Foreskin keratinocyte (primary cell): ENCODE measurements at places on chromosomes 3 and 15. TPM values are rescaled to one million over a fixed set of nuclear protein-coding genes. Genes with fewer than 3 reads are reported as not detected.

Gene GOLGA8G
- total RNA-seq, result not detected in 2 replicates

Gene SLC6A11
- total RNA-seq, result 4.4 and 5.7 TPM in 2 replicates

Gene EMC7
- 47.2 and 51.8 TPM in 2 replicates for total RNA-seq

Gene ANKRD63
- total RNA-seq, result not detected in 2 replicates

Gene CPN2
- not detected in 2 replicates for total RNA-seq

Gene AADACL2
- not detected in 2 replicates for total RNA-seq

Gene DCBLD2
- total RNA-seq, result 397 and 472 TPM in 2 replicates

Gene GPR62
- total RNA-seq, result not detected in 2 replicates

Gene PTPRG
- total RNA-seq, result 18.6 and 20.8 TPM in 2 replicates

Gene LMLN
- total RNA-seq, result 3.5 and 4.5 TPM in 2 replicates

DNA sequence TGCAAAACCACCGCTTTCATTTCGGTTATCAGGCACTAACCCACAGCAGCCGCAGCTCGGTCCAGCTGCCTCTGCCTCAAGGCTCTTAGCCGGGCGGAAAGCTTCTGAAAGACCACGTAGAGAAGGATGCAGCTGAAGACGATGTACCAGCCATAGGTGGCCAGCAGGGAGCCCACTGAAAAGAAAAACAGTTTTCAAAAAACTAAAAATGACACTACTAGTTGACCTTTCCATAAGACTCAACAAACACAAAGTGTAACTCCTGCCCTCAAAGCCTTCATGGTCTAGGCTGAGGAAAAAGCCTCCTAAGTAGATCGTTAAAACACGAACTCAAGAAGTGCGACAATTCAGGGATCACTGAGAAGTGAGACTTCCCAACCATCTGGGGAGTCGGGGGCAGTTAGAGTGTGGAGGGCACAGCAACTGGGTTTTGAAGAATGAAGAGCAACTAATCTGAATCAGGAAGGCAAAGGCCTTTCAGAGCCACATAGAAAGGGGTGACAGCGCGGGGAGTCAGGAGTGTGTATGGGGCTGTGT lies 716 bp downstream of the SELENOS start:
- no peak for DNase-seq

DNA sequence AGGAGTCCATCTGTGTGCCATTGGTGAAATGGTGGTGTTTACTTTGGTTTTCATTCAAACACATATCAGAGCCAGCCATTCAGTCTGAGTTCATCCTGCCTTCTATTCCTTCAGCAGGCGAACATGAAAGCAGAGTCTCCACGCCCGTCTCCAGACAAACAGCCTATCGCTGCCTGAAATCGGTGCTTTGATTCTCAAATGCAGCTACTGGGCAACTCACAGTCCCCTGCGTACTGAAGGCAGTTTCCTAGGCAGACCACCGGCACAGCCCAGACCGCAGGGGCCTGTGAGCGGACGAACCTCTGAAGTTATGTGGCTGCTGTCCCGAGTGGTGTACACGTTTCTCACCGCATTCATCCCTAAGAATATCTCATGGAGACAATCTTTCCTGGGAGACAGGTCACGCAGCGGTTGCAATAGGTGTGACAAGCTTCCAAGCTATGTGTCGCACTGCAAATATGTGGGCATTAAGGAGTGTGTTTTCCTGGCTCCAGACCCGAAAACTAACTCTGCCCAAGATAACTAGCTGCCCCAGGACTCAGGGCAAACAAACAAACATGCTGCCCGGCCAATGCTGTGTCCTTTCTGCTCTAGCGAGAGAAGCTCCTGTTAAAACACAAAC lies 16.9 kb upstream of the RYR3 start:
- peak; percentile 32 for DNase-seq

GRCh38 chr3:120013481-120013880 lies 80.8 kb downstream of the GSK3B start:
- no peak for DNase-seq

- DNase-seq, result no peak
Measured at GRCh38 chr3:134711284-134711683, 60.5 kb upstream of the KY start.

DNA sequence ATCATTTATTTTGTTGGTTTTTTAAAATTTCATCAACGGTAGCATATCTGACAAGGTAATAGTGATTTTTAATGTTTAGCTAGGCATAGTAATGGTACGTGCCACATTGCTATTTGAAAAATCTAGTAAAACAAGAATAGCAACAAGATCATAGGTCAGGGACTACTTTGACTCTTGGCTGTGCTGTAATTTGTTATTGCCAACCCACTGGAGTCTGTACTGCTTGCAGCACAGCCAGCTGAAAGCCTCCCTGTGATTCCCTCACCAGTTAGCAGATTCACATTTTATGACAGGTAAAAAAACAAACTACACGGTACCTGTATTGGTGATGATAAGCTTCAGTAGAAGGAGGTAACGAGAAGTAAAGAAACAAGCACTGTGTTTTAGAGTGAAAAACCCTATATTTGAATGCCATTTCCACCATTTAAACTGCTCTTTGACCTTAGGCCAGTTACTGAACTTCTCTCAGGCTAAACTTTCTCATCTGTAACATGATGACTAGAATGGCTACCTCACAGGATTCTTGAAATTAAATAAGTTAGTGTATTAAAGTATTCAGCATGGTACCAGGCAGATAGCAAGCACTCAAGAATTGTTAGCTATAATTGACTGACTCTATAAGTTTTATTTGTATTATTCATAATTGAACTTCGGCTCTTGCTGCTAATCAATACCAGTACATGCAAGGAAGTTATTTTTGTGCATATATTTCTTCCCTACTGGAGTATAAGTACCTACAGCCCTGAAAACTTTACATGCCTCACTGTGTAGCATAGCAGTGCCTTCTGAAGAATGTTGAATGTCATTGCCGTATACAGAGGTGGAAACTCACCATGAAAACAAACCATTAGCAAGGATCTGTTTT lies 16.1 kb downstream of the FILIP1L start:
- no peak for DNase-seq

- DNase-seq, result no peak
Measured at GRCh38 chr15:50390554-50391264, 33.5 kb upstream of the USP8 start.

DNA sequence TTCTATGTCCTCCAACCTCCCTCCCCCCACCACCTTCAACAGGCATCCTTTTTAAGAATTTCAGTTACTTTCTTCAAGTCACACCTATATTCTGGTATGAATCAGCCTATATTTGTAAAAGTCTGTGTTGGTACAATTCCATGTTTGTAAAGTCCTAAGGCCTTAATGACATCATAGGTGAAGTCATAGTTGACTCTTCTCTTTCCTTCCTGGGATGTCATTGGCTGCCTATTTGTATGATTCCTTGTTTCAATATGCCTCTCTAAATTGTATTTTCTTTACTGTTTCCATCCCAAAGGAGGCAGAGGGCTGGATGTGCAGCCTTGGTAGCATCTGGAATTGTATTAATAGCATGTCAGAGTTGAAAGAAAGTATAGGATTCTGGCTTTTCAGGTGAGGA lies 56.5 kb downstream of the ADAMTSL3 start:
- DNase-seq, result peak; percentile 8

GRCh38 chr3:135965506-135966270 lies at the start of gene PPP2R3A:
PPP2R3A (plus strand) TSS chr3:135965728; CDS start chr3:136001499, 35,771 bp downstream.
- peak; percentile 55 for DNase-seq

- DNase-seq, result no peak
Measured at GRCh38 chr3:143769616-143770015, 78.7 kb downstream of the SLC9A9 start.

GRCh38 chr3:112505907-112506306 lies 6.6 kb upstream of the BTLA start:
- no peak for DNase-seq

GRCh38 chr3:171542976-171543375 lies 82.8 kb upstream of the TNIK start:
- no peak for DNase-seq

DNA sequence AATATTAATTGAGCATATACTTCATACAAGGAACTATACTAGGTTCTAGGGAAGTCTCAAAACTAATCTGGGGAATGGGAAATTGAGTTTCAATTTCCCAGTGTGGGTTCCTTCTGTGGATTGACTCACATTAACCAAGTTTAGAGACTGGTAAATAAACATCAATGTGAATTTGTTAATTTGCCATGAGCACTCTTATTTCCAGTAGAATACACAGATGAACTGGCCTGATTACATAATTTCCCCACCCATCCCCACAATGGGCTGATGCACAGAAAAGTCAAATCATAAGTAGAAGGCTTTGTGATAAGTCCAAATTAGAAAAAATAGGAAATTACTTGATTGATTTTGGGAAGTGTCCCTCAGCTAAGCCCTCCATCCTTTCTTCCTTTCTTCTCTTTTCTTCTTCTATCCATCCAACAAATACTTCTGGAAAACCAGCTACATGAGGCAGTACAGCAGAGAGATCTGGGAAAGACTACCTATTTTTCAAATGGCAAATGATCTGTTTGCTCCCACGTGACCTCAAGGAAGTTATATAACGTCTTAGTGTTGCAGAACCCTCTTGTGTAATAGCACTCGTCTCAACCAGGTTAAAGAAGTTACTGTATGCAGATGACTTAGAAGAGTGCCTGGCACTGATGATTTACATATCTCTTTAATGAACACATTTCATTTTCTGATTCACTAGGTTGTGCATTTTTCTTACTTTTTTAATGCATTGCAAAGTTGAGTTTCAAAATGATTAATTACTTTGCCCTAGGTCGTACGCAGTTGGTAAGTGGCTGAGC lies 312.3 kb downstream of the SV2B start:
- DNase-seq, result peak; percentile 11

DNA sequence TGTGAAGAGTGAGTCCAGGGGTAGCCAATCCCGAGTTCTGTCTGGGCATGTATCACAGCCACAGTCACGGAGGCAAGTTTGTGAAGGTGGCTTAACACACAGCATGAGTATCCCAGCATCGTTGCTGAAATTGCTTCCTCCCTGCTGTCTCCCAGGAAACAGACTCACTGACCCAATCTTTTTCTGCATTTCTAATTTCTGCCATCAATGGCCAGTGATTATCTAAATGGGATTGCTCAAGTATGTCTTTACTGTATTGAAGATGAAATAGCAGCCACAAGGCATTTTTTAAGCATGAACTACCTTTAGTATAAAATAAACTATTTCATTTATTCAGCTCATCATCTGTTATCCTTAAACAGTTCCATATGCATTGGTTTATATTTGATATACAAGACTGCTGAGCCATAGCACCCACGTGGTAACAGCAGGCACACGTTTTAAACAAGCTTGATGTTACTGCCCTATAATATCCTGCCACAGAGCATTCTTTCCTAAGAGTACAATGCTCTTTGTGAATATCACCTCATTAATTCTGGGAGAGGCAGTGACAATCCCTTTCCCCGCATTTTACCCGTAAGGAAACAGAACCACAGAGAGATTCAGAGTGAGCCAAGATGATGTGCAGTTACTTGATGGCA lies 276.6 kb upstream of the THBS1 start:
- peak; percentile 79 for DNase-seq

DNA sequence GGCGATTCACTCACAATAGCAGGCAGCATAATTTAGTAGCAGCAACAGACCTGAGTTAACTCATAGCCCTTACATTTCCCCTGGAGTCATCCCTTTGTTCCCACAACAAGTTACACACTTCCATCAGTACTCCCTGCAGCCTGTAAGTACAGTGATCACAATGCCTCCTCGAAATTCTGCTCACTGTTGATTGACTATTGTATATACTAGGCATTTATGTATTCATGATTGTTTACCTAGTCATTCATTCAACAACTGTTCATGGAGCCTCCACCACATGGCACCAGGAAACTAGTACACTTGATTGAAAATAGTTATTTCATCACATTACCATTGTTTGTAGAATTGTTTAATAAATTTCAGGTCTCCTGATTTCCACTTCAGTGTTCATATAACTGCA lies 71.4 kb upstream of the P3H2 start:
- DNase-seq, result no peak

DNA sequence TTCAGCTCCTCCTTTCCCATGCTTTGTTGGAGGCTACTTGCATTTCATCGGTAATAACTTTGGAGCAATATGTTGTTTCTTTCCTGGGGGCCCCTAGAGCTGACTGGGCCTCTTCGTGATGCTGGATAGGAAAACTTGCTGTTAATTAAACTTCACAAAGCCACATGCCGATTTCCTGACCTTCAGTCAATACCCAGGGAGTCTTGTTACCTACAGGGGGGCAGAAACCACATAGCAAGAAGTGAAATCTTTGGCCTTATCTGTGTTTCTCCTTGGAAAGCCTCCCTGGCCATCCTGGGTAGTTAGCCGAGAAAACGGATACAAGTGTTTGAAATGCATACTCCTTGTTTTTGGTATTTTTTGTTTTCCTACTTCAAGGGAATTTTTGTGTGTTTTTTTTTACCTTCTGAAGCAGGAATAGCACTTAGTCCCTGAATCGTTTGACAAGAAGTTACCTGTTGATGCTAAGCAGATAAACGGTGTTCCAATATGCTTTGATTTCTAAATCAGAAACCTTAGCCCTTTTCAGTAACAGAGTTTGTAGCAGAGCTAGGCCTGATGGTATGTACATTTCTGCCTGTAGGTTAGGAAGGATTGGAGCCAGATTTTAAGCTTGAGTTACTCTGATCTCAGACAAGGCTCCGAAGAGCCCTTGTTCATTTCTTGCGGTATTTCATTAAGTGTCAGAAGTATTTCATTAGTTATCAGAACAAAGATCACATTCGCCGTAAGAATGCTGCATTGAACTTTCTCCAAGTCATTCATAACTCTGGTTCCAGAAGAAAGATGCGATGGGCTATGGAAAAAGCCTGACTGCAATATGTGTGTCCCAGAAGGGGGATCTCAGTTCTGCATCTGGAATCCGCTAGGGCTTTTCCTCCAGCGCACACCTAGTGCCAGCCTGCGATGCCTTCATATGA lies 111.5 kb downstream of the THSD4 start:
- DNase-seq, result no peak

- DNase-seq, result peak; percentile 26
Measured at GRCh38 chr3:9500108-9501050, 53.2 kb downstream of the LHFPL4 start.

DNA sequence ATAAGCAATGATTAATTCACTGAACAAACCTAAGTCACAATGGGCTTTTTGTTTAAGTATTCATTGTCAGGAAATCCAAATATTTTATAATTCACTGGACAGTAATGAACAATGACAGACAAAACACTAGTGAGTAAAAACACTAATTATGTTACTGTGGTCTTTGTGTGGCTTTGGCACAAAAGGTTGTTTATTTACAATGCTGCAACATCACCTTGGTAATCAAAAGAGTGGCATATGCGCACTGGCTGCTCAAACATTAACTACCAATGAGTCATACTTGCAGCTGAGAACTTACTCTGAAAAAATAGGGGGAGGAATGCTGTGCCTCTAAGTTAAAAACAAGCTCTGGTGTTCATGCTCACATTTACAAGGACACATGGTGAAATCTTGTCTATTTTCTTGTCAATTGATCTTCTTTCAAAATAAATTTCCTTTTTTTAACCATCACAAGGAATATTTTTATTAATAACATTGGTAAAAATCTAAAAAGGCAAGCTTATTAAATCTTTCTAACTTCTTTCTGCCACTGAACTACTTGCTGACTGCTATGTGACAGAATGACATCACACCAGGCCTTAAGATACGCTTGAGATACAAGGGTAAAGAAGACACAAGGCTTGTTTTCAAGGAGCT lies 85.2 kb upstream of the PPIB start:
- peak; percentile 82 for DNase-seq

- DNase-seq, result no peak
Measured at GRCh38 chr3:157469561-157470294, 33.1 kb downstream of the PTX3 start.

GRCh38 chr3:160434071-160434470 lies 15.5 kb downstream of the TRIM59 start:
- peak; percentile 46 for DNase-seq

GRCh38 chr3:115710799-115711198 lies 87.5 kb downstream of the GAP43 start:
- no peak for DNase-seq

GRCh38 chr3:44114142-44114541 lies 127.5 kb upstream of the TOPAZ1 start:
- no peak for DNase-seq
